ENCODE measurements at places on chromosomes 6 and 20.

DNA sequence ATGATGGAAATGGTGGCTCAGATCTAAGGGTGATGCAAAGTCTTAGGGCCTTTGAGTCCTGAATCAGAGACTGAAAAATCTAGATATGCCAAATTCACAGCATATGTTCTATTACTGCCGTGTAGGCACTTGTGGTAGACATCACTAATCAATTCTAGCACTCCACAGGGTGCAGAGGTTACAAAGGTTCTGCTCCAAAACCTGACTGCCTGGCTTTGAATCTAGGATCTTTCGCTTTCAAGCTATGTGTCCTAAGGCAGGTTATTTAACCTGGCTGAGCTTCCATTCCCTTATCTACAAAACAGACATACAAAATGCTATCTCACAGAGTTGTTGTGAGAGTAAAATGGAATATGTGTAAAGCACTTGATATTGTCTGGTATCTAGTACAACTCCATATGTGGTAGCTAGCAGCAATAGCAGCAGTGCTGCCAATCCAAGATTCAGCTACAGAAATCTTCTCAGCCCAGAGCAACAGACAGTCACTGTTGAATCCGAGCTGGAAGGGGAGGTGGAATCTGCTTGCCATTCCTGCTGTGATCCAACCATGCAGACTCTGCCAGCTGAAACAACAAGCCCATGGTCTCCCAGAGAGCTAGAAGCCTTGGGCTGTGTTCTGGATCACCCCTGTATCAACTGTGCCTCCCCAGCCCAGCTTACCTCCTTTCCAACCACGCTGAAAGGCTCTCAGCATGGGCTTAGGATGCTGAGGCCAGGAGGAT, 206.9 kb downstream of the TFAP2C start:
- no peak for DNase-seq

DNA sequence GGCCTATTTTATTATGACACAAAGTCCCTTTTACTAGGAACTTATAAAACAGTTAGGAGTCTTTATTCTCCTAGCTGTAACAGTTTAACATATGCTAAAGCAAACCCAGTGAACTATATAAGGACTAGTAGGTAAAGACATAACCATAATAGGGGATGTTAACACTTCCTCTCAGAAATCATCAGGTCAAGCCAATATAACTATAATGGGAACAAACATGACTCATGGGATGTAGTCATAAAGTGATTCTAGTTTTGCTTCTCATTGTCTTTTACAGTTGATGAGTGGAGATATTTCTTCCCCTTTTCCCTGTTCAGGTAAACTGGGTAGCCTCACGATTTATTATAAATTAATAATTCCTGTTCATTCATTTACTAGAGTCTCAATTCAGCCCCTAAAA, 9.7 kb downstream of the PTCHD4 start:
- DNase-seq = no peak

DNA sequence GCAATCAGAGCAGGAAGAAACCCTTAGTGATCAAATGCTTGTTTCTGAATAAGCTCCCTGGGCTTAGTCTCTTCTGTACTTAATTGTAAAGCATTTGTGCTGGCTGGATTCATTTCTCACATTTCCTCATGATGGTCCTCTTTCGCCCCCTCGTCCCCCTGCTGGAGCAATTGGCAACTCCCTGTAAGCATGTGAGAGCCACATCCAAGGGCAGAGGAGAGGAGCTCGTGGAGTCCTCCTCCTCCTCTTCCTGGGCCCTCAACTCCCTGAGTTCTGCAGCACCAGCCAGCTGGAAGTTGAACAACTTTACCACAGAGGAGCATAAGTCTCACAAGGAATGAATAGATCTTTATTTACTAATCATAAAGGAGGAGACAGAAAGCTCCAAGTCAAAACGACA, 12.6 kb downstream of the ANKEF1 start:
- DNase-seq = peak; percentile 29

GRCh38 chr20:61806314-61806713, 259.4 kb downstream of the TAF4 start:
- DNase-seq = no peak

DNA sequence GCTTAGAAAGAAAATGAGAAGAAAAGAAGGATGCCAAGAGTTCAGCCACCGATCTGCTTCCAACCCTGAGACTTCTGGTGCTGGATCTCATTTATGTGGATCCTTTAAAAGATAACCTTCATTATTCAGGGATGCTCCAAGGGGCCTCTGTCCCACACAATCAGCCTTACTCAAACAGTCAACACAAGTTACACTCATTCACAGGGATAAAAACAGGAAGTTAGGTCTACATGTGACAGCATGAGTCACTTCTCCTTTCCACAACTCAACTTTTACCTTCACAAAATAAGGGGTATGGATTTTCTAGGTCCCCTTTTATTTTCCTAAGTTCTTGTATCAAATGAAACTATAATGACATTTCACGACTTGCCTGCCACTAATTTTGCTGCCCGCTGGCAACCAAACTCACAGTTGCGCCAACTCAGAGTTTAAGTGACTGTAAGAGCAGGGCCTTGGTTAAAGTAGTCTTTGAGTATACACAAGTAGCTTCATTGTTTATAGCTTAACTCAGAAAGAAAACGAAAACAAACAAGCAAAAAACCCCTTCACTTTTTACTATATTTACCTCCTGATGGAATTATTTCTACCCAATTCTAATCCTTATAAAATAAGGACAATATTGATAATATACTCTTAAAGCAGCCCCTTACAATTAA, 278.8 kb upstream of the RUNX2 start:
- DNase-seq = no peak

DNA sequence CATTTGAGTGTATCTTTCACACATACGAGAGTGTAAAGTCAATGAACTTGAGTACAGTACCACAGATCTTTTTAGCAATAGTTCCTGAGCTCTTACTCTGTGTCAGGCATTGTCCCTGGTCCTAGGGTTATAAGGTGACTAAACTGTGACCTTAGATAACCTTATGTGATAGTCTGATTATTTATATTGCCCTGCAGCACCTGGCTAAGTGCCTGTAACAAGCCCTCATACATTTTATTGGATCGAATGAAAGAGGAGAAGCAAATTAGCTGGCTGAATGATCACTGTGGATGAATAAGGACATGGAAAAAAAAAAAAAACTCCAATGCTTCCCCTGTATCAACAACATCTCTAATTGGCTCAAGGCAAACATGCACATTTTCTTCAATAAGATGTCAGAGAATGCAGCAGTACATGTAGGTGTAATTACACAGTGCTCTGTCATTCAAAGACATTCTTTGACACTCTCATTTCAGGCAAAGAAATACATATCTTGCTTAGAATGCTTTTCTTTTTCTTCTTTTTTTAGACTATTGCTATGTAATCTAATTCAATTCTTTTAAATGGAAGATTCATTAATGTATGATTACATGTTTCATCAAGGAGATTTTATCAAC, 153.4 kb downstream of the PHACTR1 start:
- no peak for DNase-seq

All from fibroblast of skin of abdomen (primary cell).